ENCODE measurements at places on chromosomes 16 and 17. TPM values are rescaled to one million over a fixed set of nuclear protein-coding genes. Genes with fewer than 3 reads are reported as not detected.

SYT17 gene
- total RNA-seq: 0.91 TPM

RGS9 gene
- 0.65 TPM for total RNA-seq

COX4I1 gene
- total RNA-seq: 546 TPM

G6PC1 gene
- total RNA-seq: not detected

TMED6 gene
- not detected for total RNA-seq

ZFP3 gene
- 0.97 TPM for total RNA-seq

CMTM2 gene
- not detected for total RNA-seq

GRAPL gene
- total RNA-seq: 7.0 TPM

TVP23A gene
- total RNA-seq: not detected

CFDP1 gene
- 81.5 TPM for total RNA-seq

NPIPB13 gene
- 0.65 TPM for total RNA-seq

PDIA2 gene
- total RNA-seq: not detected

CLUH gene
- 38.0 TPM for total RNA-seq

KIFC3 gene
- total RNA-seq: 43.5 TPM

FBXW10B gene
- 0.15 TPM for total RNA-seq

ZNF778 gene
- total RNA-seq: 10.8 TPM

APOBR gene
- total RNA-seq: not detected

NQO1 gene
- 426 TPM for total RNA-seq

RHBDF1 gene
- 19.5 TPM for total RNA-seq

TMEM88 gene
- 27.0 TPM for total RNA-seq

ZNF469 gene
- 1.6 TPM for total RNA-seq

KRT33A gene
- total RNA-seq: not detected

RPH3AL gene
- 6.8 TPM for total RNA-seq

ABCC3 gene
- total RNA-seq: 1.6 TPM

GP1BA gene
- total RNA-seq: not detected

CPHXL2 gene
- total RNA-seq: not detected

TBC1D3E gene
- total RNA-seq: not detected

CLDN7 gene
- 12.9 TPM for total RNA-seq

TEX19 gene
- total RNA-seq: not detected

SBK1 gene
- total RNA-seq: 0.32 TPM

NKD1 gene
- total RNA-seq: under 0.01 TPM

IRX3 gene
- under 0.01 TPM for total RNA-seq

MRPL10 gene
- 25.0 TPM for total RNA-seq

SPN gene
- total RNA-seq: not detected

ZNF688 gene
- total RNA-seq: 4.7 TPM

KRT12 gene
- total RNA-seq: not detected

KIF2B gene
- total RNA-seq: not detected

ABCA9 gene
- total RNA-seq: 11.7 TPM

Measured in epithelial cell of umbilical artery (primary cell).